Glutamatergic neuron (in vitro differentiated cells): ENCODE measurements at places on chromosomes 13 and 19.
A peak's percentile ranks its signal among the peaks of the same experiment; 100 is the strongest.

- no peak for DNase-seq
Measured at GRCh38 chr19:290372-291005, 714 bp downstream of the PLPP2 start.

- DNase-seq = no peak
Measured at GRCh38 chr13:43354153-43354945, 331.0 kb downstream of the DNAJC15 start.

- no peak for DNase-seq
Measured at GRCh38 chr13:114097212-114097892, 35.1 kb downstream of the RASA3 start.

DNA sequence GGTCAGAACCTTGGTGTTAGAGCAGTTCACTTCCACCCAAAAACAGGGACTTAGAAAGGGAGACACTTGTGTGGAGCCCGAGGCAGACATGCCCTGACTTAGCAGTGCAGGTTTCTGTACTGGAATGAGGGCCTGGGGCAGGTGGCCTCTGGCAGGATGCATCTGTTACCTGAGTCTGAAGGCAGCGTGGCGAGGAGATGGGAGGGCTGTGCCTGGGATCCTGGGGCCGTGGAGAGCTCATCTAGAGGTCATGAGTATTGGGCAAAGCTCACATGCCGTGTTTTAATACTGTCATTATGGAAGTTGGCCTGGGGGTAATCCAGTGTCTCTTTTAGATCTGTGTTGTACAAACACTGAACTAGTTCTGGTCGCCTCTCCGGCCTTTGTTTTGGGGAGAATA is 21.4 kb downstream of the KDM4B start:
- DNase-seq = no peak

DNA sequence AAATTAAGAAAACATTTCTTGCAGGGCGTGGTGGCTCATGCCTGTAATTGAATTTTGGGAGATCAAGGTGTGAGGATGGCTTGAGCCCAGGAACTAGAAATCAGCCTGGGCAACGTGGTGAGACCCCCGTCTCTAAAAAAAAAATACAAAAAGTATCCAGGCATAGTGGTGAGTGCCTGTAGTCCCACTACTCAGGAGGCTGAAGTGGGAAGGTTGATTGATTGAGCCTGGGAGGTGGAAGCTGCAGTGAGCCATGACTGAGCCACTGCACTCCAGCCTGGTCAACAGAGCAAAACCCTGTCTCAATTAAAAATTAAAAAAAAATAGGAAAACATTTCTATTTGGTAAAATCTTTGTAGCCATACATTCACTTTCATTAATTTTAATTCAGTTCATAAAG is 526.5 kb downstream of the PCDH9 start:
- DNase-seq = no peak

GRCh38 chr13:51158365-51158764 is 47.3 kb upstream of the C13orf42 start:
- DNase-seq = no peak

GRCh38 chr13:25371158-25371874 is 458 bp upstream of the ATP8A2 start:
- no peak for DNase-seq

DNA sequence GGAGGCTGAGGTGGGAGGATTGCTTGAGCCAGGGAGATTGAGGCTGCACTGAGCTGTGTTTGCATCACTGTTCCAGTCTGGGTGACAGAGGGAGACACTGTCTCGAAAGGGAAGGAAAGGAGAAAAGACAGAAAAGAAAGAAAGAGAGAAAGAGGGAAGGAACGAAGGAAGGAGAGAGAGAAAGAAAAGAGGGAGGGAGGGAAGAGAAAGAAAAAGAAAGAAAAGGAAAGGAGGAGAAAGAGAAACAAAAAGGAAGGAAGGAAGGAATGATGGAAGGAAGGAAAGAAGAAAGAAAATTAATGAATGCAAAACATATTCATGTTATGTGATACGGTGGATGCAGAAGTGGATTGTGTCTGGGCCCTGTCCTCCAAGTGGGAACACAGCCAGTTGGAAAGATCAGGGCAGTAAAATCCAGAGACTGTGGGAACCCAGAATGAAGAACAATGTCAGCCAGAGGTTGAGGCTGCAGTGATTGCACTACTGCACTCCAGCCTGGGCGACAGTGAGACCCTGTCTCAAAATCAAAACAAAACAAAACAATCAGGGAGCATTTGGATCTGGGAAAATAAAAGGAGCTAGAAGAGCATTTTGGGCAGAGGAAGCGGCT is 6.2 kb downstream of the PHLDB3 start:
- no peak for DNase-seq

- no peak for DNase-seq
Measured at GRCh38 chr13:23804166-23804565, 85.0 kb downstream of the MIPEP start.

GRCh38 chr13:79228972-79229371 is 177.1 kb downstream of the RBM26 start:
- no peak for DNase-seq

DNA sequence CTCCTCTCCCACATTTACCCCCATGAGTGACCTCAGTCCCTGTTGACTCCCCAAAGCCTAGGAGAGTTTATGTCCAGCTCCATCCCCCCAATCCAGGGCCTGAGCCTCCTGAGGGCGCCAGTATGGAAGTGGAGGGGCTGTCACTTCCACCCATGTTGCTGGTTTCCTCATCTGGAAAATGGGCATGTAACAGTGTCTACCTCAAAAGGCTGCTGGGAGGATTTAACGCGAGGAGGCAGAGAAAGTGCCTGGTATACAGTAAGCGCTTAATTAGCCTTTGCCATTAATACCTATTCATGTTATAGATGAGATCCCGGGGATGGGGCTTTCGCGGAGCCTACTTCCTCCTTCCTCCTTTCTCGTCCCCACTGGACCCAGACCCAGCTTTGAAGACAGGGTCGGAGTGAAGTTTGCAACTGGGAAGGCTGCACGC is 476 bp downstream of the TYK2 start:
- no peak for DNase-seq

DNA sequence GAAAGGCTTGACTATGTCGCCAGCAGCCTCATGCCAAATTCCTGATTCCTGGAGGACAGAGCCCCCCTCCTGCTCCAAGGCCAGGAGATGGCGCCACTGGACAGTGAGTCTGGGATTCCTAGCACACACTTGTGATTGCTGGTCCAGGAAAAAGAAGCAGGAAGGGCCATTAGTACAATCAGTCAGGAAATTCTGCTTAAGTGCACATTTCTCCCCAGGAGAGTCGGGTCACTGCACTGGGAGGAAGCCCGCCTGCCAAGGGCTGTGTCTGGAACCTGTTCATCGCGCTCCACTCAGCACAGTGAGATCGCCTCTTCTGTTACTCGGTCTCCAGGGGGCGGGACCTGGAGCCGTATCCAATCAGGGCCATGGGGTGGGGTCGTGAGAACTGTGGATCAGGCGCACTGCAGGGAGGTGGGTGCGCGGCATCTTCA is 65.1 kb downstream of the ZNF823 start:
- peak; percentile 91 for DNase-seq

DNA sequence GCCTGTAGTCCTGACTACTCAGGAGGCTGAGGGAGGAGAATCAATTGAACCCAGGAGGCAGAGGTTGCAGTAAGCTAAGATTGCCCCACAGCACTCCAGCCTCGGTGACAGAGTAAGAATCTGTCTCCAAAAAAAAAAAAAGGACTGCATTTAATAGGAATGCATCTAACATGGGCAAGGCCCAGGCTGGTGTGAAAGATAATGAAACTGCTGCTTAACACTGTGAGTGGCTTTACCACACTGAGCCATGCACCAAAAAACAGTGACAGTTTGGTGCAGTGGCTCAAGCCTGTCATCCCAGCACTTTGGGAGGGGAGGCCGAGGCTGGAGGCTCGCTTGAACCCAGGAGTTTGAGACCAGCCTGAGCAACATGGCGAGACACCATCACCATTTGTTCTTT is 8.6 kb downstream of the GTF2F1 start:
- no peak for DNase-seq

GRCh38 chr19:51531349-51532315 is at the start of gene SIGLEC6:
Gene SIGLEC6, minus strand, starts transcription at chr19:51531670. Its CDS starts 22 bp downstream, at chr19:51531648.
- no peak for DNase-seq

- no peak for DNase-seq
Measured at GRCh38 chr13:41641429-41641828, 184.1 kb downstream of the RGCC start.

DNA sequence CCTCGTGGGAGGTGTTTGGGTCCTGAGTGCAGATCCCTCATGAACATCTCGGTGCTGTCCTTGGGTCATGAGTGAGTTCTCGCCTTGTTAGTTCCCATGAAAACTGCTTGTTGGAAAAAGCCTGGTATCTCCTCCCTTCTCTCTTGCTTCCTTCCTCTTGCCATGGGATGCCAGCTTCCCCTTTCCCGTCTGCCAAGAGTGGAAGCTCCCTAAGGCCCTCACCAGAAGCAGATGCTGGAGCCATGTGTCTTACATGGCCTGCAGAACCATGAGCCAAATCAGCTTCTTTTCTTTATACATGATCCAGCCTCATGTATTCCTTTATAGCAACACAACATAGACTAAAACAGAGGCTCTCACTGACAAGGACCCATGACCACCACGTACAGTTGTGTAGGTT is 8.2 kb downstream of the ADGRE2 start:
- DNase-seq = no peak

GRCh38 chr13:111165241-111166010 is 50.3 kb downstream of the ARHGEF7 start:
- DNase-seq = no peak
